ENCODE measurements at places on chromosomes 7 and 10.

GRCh38 chr7:75953931-75954330 lies 39.0 kb downstream of the POR start:
- DNase-seq: no peak

- DNase-seq: no peak
These were observed 5.3 kb downstream of the PSAP start for GRCh38 chr10:71845410-71846405.

GRCh38 chr10:84348447-84348846 lies 20.1 kb downstream of the CCSER2 start:
- no peak for DNase-seq

GRCh38 chr10:110425684-110426293 lies 71.9 kb upstream of the DUSP5 start:
- DNase-seq: no peak

DNA sequence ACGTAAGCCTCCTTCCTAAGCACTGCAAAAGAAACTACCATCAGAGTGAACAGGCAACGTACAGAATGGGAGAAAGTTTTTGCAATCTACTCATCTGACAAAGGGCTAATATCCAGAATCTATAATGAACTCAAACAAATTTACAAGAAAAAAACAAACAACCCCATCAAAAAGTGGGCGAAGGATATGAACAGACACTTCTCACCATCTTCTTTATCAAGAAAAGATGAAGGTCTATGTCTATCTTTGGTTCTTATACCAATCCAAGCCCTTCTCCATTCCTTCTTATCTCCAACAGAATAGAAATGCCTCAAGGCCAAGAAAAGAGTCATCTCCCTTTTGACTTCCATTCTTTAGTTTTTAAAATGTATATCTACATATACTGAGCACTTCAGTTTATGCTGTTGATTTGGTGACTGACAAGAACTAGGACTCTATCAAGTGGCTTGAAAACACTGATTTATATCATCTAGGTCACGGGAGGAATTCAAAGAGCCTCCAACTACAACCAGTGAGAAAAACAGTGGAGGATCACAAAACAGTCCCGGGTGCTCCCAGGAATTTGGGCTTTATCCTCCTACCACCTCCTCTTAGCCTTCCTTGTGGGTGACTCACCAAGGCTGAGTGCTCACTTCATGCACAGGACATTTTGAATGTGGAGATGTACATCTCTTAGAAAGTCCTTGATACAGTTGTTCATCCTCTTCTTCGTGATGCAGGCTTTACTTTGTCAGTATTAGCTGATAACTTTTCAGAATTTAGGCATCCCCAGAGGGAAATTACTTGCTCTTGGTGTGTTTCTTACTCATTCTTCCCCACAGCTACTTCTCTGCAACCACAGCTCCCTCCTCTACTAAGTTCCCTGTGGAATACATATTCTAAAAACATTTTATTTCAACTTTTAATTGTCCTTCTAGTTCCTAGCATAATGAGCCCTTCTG lies 15.4 kb downstream of the TAS2R41 start:
- DNase-seq: no peak

- no peak for DNase-seq
These were observed 15.9 kb downstream of the SKIDA1 start for GRCh38 chr10:21509341-21510240.

GRCh38 chr10:44857363-44858016 lies 53.6 kb upstream of the TMEM72 start:
- peak; percentile 21 for DNase-seq

- no peak for DNase-seq
These were observed 18.2 kb downstream of the HNRNPF start for GRCh38 chr10:43390759-43391158.

DNA sequence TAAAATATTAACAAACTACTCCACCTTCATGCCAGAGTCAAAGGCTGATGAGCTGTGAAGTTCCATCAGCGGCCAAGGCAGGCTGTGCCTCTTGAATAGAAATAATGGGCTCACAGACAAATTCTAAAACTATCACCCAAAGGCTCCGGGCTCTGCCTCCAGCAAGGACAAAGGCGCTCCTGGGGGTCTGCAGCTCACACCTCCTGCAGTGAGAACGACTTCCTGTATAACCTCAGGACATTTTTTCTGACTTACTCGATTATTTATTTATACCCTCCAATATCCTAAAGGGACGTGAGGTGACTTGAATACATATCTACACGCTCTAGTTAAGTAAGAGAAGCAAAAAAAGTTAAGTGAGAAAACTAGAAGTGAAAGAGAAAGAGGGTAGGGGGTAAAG lies 500.7 kb downstream of the CCSER2 start:
- no peak for DNase-seq

GRCh38 chr7:47452295-47452694 lies 129.6 kb downstream of the TNS3 start:
- DNase-seq: no peak

DNA sequence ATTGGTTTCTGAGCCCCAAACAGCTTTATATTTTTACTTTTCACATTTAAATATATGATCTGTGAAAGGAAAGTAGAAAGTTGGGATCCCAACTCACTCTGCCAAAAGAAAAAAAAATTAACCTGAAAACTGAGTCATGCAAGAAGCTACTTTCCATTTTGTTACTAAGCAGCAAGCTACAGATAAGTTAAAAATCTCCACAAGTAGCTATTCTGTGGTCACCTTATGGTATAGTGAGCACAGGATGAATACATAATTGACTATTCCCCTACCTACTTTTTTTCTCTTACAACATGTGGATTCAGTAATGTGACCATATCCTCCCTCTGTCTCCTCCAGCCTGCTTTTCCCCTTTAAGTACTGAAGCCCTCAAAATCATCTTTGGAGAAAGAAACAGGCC lies 30.3 kb upstream of the CREB3L2 start:
- DNase-seq: no peak

DNA sequence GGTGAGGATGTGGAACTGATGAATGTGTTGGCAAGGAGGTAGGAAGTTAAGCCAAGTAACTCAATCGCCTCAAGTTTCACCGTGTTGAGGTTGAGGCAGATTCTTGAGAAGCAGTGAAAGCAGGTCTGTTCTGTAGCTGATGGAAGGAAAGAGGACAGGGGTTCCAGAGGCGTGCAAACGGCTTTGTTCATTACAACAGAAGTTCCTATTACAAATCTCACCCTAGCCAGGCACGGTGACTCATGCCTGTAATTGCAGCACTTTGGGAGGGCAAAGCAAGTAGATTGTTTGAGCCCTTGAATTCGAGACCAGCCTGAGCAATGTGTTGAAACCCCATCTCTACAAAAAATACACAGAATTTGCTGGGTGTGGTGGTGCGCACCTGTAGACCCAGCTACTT lies 36.9 kb upstream of the PTF1A start:
- no peak for DNase-seq

DNA sequence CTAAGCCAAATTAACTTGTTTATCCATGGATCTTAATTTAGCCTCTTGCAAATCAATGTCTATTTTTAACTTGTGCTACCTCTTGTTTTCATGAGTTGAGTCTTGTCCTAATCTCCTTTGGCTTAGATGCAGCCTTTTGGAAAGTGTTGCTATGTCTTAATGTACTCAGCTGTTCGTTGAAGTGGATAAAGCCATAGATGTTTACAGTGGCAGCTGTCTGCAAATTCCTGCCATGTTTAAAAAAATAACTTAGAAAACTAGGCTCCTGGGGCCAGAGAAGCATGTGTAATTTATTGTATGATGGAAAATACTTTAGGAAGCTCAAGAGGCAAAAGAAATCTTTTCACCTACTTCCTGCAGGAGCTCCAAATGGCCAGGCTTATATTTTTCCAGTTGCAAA lies 253.1 kb upstream of the RHOBTB1 start:
- no peak for DNase-seq

DNA sequence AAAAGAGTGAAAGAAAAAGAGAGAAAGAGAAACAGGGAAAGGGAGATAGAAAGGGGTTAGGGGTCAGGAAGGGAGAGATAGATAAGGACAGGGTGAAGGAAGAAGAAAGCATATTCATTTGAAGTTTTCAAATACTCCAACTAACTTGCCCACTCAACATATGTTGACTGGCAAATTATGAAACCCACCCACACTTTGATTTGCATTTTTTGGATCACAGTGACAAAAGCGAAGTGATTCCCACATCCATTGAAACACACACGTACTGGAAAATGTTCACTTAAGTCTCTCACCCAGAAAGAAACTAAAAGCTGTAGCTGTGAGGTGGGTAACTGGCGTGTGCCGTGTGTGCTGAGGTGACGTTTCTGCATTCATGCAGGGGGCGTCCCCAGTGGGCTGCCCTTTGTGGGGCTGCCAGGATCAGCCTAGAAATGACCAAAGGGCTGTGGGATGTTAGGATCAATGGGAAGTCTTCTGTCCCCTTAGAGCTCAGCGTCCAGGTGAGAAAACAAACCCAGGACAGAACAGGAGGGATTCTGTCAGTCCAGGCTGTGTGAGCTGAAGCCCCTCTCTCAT lies 134.9 kb upstream of the ADARB2 start:
- no peak for DNase-seq

DNA sequence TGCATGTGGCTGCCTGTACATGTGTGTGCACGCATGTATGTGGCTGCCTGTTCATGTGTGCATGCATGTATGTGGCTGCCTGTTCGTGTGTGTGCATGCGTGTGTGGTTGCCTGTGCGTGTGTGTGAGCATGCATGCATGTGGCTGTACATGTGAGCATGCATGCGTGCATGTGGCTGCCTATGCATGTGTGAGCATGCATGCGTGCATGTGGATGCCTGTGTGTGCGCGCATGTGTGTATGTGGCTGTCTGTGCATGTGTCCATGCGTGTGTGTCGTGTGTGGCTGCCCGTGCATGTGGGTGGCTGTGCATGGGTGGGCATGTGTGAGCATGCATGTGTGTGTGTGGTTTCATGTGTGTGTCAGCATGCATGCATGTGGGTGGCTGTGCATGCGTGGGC lies 218.3 kb downstream of the ELFN1 start:
- no peak for DNase-seq

DNA sequence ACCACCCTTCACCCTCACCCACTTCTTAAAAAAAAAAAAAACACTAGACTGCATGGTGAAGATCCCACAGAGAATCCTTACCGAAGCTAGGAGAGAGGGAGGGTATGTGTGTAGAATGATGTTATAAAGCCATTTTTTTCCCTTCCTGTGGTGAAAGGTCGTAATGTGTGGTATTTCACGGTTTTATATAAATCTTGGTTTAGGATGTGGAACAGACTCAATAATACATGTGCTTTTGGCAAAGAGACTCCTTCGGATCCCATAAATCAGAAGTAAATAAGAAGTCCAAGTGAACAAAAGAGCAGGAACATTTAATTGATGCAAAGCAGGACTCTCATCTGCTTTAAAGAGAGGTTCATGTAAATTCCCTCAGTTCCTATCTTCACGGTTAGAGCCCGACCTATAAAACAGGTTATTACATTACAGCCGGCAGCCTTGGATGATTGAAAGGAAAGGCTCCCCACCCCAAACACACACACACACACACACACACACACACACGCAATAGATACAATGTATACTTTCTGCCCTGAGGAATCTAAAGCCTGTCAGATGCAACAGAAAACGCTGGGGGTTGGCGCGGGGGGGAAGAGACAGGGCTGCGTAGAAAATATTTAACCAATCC lies 8.8 kb downstream of the DLX5 start:
- no peak for DNase-seq

DNA sequence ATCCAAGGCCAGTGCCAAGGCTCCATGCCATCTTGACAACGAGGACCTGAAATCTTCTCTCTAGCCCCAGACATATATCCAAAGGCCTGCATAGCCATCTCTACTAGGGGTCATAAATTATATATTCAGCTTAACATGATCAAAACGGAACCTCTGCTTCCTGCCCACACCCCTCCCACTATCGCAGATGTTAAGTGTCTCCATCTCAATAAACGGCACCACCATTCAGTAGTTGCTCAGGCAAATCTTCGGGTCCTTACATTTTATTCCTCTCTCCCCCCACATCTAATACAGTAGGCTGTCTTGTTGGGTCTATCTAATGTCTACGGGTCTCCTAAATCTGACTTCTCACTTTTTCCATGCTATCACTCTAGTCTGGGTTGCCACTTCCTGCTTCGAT lies 201.1 kb upstream of the PLXNA4 start:
- no peak for DNase-seq

GRCh38 chr10:117217196-117217761 lies 20.0 kb downstream of the KCNK18 start:
- no peak for DNase-seq

DNA sequence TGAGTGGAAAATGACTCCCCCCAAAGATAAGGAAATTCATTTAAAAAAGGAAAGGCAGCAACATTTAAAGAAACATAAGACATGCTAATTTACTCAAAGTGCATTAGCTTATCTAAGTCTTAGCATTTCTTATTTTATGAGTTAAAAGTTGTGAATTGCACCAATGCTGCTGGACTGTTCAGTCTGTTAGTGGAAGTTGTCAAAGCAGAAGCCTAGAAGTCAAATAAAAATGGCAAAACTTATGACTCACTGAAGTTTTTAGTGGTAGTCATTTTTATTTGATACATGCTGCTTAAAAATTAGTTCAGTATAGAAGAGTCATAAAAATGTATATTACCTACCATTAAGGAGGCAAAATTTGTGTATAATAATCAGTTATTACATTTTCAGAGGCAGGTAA lies 90.8 kb upstream of the FGL2 start:
- DNase-seq: no peak

GRCh38 chr7:47813620-47814260 lies 134.5 kb downstream of the PKD1L1 start:
- DNase-seq: no peak

DNA sequence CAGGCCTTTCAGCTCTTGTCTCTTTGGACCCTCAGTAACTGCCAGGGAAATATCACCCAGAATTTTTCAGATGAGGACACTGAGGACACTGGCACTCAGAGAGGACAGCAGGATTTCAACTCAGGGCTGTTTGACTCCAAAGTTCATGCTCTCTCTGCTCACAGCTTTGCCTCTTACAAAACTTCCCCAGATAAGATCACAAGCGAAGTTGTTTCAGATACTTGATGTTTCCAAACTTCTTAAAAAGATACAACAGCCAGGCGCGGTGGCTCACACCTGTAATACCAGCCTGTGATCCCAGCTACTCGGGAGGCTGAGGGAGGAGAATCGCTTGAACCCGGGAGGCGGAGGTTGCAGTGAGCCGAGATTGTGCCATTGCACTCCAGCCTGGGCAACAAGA lies 32.4 kb upstream of the ZRANB1 start:
- DNase-seq: no peak

- no peak for DNase-seq
These were observed 7.4 kb upstream of the APBB1IP start for GRCh38 chr10:26430641-26431163.

DNA sequence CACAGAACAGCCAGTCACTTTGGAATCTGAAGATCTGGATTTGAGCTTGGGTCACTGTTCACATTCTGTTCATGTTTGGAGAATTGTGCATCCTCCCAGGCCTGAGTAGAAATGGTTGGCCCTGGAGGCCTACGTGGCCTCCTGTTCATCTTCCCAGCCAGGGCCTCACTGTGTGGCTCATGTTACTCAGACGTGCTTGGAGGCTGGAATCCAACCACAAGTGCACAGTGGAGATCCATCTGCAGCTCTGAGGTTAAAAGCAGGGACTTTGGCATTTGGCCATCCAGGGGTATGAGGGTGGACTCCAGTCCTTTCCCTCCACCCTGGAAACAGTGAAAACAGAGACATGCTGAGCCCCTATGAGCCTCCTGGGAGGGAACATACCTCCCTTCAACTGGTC lies 709.0 kb upstream of the IGFBP3 start:
- no peak for DNase-seq
